Activated CD4-positive, alpha-beta T cell treated with anti-CD3 and anti-CD28 coated beads for 4 hours (primary cell): ENCODE measurements at places on chromosomes 5 and 9.

- no peak for DNase-seq
These were observed 6.7 kb downstream of the TIMD4 start for GRCh38 chr5:156956321-156956720.

GRCh38 chr5:128483738-128484137 is 54.3 kb downstream of the FBN2 start:
- DNase-seq = no peak

DNA sequence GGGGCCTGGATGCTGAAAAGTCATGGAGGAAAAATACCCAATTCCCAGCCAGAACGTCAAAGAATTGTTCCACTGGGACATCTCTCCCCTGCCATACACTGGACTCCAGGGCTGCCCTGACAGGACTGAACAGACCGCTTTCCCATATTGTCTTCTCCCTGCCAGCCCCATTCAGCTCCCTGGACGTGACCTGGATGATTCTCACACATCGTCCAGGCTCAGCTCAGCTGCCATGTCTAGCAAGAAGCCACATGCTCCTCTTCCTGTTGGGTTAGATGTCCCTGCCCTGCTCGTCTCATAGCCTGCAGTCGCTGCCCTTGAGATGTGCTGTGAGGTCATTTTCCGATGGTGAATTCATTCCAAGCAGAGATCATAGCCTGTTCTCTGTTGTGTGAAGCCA is 37.4 kb downstream of the FOXI1 start:
- DNase-seq = no peak

- no peak for DNase-seq
These were observed 2.9 kb downstream of the WDR38 start for GRCh38 chr9:124855944-124856765.

DNA sequence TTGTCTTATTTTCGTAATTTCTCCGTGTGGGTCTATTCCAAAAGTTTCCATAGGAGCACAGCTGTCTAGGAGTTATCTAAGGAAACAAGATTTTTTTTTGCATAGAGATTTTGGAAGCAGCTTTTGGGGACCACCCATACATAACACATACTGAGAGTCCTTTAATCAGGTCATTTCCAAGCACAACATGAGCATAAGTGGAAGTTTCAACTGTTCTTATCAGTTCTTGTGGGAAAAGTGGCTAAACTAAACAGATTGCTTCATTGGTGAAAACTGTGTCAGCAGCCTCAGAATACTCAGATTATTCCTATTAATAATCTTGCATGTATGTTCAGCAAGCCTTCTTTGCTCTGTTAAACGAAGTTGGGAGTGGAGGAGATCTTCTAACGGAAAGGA is 153.6 kb upstream of the TYRP1 start:
- DNase-seq = no peak

- no peak for DNase-seq
These were observed 25.9 kb downstream of the CCT5 start for GRCh38 chr5:10275991-10276390.

DNA sequence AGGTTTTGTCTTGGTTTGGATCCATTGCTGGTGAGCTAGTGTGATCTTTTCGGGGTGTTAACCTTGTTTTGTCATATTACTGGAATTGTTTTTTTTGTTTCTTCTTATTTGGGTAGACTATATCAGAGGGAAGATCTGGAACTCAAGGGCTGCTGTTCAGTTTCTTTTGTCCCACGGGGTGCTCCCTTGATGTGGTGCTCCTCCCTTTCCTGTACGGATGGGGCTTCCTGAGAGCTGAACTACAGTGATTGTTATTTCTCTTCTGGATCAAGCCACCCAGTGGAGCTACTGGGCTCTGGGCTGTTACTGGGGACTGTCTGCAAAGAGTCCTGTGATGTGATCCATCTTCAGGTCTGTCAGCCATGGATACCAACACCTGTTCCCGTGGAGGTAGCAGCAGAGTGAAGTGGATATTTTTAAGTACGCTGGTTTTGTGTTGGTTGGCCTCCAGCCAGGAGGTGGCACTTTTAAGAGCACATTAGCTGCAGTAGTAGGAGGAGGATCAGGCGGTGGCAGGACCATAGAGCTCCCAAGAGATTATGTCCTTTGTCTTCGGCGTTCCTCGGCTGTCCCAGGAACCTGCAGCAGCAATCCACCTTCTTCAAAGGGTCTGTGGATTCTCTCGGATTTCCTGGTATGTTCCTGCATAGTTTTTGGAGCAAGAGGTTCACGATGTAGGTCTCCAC is 27.2 kb downstream of the SCAMP1 start:
- no peak for DNase-seq

DNA sequence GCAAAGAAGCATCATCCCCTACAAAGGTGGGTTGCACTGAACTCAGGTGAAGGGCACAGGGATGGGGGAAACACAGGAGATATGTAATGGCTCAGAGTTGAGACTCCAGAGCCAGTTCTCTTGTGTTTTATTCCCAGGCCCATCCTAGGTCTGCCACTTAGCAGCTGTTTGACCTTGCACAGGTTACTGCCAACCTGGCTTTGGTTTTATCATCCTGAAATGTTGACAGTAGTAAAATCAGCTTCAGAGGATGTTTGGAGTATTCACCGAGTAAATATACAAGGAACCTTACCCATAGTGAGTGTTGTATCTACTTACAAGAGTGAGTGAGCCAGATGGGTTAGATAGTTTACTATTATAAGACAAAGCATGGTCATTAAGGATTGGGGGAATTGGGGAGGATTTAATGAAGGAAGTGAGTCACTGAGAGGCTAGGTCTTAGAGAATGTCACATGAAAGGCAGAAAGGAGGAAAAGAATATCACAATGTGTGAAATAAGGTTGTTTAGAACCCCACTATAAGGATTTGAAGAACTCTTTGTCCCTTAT is 141.3 kb downstream of the MAN2A1 start:
- no peak for DNase-seq

- no peak for DNase-seq
These were observed 166.4 kb upstream of the OTULINL start for GRCh38 chr5:14415024-14415697.

GRCh38 chr5:35754481-35754880 is 102.2 kb upstream of the IL7R start:
- DNase-seq = no peak

DNA sequence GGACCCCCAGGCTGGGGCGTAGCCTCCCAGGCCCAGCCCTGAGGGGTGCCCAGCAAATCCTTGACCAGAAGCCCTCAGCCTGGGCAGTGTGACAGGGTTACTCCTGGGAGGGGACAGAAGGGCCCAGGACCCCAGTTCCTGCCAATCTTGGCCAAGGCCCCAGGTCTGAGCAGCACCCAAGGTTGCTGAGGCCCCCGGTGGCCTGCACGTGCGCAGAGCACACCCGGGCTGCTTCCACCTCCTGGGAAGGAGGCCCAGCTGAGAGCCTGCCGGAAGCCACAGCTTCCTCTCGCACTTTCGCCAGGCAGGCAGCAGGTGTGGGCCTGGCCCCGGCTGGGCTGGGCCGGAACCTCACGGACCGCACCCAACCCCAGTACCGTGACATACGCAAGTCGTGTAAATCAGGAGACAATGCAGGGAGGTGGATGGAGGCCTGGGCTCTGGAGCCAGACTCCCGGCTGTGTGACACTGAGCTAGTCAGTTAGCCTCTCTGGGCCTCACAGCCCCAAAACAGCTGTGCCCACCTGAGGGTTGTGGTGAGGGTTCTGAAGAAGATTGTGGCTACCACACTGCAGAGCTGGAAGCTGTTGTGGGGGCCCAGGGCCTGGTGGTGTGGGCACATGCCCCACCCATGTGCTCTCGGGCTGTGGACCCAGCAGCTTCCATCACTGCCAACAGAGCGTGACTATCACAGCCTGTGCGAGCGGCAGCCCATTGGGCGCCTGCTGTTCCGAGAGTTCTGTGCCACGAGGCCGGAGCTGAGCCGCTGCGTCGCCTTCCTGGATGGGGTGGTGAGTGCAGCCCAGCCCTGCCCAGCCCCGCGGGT is 5.1 kb downstream of the GRK6 start:
- peak; percentile 46 for DNase-seq

DNA sequence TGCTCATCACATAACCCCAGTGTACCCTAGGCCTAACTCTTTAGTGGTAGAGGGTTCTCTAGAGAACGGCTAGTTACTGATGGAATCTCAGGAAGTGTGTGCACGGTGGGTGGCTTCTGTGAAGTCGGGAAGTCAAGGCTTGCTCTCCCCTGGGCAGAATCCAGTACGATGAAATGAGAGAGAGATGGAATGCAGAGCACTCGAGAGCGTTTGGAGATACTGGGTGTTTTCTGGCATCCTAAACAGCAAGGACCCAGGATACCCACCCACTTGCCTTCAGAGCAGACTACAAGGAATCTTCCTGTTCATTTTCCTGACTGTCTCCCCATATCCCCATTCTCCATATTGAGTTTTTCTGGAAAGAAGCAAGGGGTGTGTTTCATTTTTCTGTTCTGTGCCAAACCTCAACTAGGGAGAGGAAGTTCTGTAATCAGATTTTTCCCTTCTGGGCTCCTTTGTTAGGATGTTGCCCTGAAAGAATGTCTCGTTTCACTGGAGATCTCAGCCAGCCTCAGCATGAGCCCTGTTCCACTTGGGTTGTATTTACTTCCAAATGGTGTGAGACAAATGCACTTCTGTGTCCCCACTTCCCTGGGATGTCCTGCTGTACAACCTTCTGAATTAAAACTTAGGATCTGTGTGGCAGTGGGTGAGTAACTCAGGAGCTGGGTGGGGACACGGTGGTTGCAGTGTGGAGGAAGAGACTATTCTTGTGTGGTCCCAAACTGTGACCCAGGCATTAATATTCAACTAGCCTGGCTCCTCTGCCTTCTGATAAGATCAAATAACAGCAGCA is 108.9 kb upstream of the SPRY4 start:
- DNase-seq = no peak

DNA sequence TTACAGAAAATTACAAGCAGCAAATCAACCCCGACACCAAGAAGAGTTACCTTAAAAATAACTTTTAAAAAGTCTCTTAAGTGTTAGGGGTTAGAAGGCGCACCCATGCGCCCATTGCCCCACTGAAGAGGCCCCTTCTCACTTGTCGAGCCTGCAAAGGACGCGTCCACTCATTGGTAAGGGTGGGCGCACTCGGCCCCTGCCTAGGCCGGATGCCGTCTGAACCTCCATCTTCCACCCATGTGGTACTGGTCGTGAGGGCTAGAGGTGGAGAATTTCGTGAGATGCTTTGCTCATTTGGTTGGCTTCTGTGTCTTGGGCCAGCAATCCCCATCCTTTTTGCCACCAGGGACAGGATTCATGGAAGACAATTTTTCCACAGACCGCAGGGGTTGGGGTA is 27.5 kb upstream of the LRRC14B start:
- no peak for DNase-seq

DNA sequence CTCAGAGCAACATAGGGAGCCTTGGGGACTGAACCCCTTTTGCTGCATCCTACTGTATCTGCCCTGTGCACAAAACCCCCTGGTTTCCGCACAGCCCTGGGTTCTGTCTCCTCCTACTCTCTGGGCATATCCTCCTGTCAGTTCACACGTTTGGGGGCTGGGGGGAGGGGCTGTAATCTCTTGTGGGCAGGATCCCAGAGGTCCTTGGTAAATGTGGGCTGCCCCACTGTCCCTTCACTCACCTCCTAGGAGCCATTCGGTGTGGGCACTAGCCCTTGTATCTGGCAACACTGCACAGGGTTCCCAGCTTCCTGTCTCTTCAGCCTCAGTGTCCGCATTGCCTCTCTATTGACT is 271.8 kb upstream of the DMAC1 start:
- DNase-seq = no peak

- DNase-seq = no peak
These were observed 37.6 kb downstream of the SYK start for GRCh38 chr9:90839183-90839728.

- DNase-seq = no peak
These were observed 274.1 kb upstream of the C9orf72 start for GRCh38 chr9:27847380-27847779.

DNA sequence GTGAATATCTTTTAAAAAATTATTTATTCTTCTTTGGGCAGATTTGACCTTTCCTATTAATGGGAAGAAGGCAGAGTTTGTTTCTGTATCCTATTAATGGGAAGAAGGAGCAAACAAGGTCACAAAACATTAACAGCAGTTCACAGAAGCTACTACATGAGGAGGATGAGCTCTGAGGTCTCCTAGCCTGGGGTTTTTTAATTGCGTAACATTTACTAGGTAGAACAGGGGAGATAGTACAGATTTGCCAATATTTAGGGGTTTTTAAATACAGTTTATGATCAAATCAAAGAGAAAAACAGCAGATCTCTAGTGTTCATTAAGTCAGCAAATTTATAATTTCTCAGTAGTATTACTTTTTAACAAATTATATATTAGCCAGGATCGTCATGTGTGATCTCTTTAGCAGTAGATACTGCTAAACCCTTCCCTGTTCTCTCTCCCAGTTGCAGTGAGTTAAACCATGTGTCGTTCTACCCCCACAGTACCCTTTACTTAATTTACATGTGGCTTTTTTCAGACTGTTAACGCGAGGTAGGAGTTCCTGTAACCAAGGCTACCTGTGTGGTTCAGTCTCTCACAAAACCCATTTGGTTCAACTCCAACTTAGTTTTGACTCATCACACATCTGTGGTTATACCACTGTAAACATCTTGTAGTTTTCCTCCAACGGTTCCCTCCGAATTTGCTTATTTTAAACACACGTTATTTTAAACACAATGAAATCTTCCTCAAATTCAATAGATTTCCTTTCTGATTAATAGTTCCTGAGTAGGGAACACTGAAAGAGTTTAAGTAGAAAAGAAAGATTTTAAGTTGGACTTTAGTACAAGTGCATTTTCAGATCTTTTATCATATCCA is 13.3 kb downstream of the SLC25A46 start:
- DNase-seq = peak; percentile 15

DNA sequence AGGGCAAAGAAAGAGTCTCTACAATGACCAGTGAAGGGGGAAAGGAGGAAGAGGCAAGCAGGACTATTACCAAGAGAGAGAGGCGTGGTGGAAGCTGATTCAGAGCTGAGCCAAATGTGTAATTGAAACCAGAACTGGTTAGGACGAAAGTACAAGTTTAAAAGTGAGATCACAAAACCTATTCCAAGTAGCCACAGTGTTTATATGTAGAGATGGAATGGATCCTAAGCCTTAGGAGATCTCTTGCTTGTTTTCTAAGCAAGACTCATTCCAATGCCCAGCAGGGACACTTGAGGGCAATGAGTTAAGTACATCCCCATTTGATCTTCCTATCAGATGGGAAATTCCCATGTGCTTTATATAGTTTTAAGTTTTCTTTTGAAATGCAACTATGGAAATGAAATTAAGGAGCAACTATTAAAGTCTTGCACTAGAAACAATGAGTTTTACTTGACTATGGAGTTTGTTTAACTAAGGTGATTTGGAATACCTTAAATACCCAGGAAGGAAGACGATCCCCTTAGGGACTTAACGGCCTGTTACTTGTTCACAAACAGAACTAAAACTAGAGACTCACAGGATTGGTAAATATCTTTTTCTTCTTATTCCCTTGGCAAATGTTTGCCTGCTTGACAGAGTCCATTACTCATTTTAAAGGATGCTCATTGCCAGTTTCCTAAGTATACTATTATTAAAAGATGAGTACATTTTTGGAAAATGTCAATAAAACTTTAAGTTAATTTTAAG is 51.1 kb upstream of the SNX2 start:
- DNase-seq = no peak
